Hematopoietic multipotent progenitor cell treated with erythropoietin and hydrocortisone succinate and interleukin-3 and kit ligand, for 15 days (in vitro differentiated cells): ENCODE measurements at places on chromosomes 11 and 22.

DNA sequence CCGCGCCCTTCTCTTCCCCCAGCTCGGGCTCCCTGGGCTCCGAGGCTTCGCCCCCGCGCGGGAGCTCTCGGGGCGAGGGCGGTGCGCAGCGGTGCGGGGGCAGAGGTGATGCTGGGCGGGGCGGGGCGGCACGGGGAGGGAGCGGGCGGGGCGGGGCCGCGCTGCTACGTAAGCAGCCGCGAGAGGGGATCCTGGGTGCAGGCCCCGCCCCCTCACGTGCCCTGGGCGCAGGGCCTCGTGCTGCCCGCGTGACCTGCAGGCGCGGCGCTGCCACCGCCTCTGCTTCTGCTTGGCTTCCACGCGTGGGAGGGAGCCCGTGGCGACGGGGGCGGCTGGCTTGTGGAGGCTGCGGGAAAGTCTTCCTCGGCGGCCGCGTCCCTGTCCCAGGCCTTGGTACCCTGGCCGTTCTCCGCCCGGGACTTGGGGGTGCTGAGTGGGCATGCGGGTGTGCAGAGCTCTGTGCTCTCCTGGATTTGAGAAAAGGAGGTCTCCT is 132.6 kb upstream of the HSD17B12 start:
- peak; percentile 37 for DNase-seq

DNA sequence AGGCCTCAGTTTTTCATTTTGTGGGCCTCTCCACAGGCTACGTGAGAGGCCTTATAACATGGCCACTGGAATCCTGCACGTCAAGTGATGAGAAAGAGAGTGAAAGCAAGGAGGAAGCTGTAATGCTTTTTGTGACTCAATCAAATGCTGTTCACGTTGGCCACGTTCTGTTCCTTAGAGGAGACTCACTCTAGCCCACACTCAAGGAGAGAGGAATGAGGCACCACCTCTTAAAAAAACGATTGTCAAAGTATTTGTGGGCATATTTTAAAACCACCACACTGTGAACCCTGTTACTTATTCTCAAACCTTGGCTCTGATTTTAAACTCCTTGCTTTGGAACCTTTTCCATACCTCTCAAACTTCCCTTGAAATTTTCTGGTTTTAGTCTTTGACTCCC is 705.0 kb downstream of the NELL1 start:
- DNase-seq: no peak

DNA sequence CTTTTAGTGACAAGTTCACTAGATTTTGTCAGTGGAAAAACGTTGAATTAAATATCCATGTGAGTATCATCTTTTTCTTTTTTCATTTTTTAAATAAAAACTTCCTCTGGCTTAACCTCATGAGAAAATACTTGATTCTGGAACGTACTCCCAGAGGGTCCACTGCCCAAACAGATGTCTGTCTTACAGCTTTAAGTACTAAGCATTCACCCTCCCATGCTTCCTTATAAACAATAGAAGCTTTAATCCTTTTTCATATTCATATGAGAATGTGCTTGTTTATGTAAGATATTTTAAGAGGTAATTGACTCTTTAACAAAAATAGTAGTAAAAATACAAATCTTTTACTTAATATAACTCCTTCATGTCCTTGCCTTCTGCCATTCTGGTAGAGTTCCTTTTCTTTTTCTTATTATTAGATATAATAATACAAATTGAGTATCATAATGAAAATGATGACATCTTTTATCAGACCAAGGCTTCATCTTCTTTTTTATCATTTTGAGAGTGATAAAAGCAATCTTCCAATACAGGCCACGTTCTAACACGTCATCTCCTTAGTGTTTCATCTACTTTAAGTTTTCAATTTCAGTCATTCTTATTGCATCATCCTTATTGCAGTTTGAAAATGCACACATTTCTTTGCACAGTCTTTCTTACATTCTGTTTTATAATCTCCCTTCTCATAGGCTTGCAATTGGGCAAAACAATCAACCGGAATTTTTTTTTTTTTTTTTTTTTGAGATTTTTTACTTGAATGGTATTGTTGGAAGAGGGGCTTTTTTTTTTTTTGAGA is 69.5 kb upstream of the MYO18B start:
- no peak for DNase-seq

- DNase-seq: no peak
Observed at GRCh38 chr11:60528934-60529333, 13.7 kb downstream of the MS4A13 start.

GRCh38 chr11:65611028-65611757 is 2.8 kb downstream of the MAP3K11 start:
- DNase-seq: no peak

DNA sequence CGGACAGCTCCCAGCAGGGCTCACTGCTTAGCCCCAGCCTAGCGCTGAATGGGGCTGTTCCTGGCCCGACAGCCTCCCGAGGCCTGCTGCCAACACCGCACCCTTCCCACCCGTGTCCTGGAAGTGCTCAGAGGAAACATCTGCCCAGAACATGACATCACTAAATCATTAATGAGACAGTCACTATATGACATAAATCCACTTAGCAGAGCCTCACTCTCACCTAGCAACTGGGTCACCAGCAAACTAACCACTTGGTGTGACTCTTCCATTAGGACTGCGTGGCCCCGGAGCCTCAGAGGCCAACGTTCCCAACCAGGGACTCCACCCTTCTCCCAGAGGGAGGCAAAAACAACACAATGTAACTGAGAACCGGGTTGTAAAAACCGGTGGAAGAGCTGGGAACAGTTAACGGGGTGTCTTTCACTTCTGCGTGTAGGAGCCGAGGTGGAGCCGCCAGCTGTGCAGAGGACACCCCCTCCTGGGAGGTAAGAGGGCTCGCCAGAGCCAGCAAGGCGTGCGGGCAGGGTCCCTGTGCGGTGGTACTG is 21.4 kb upstream of the PACSIN2 start:
- DNase-seq: no peak

DNA sequence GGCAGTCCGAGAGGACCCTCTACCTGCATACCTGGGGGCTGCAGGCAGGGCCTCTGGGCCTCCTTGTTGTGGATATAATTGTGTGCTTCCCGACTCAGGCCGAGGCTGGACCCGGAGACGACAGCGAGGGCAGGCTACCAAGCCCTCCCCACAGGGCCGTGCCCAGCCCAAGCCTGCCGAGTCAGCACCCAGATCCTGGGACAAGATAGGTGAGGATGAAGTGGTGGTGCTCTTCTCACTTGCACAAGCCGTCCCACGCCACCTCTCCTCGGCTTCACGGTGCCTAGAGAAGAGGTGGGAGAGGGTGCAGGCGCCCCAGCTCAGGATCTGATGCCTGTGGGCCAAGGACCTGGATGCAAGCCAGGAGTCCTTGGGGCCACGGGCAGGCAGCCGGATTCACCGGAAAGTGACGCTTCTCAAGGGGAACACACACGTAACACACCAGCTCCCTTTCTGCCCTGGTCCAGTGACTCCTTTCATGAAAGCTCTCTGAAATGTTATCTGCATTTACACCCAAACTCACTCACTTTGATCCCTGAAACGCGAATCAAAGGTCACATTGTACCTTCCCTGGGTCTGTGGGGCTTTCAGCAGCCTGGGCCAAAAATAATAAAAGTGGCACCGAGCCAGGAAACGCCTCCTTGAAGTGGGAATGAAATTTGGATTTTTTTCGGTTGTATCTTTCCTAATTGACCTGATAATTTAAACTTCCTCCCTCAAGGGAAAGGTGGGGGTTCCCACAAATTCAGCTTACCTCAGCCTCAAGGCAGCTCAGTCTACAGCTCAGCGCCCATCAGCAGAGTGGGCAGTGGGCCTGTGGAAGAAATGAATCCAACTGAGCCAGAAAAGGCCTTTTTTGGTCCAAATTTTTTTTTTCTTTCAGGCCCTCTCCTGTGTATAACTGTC is 1.1 kb upstream of the GNB1L start:
- peak; percentile 68 for DNase-seq

DNA sequence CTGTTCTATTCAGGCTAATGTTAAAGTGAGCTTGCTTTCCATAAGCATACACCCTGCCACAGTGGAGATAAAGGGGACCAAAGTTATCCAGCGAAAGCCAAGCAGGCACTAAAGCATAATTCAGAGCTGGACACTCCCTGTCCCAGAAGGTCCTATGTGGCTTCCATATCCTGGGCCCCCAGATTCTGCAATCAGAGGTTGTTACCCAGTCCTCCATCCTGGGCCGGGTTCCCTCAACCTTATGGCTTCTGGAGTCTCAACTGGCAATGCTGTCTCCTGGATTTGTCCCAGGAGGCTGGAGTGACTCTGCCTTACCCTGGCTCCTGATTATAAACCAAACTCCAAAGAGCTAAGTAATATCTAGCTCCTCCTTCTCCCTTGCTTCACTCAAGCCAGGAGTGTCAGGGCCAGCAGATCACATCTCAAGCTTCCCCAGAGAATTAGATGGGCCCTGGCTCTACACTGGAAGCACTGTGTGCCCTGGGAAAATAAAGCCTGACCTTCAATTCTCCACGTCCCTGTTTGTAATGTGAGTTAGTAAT is 14.0 kb upstream of the SMIM35 start:
- no peak for DNase-seq
